ENCODE measurements at places on chromosomes 2 and 18.

- no peak for DNase-seq
Measured at GRCh38 chr2:212098966-212099365, 439.6 kb downstream of the ERBB4 start.

DNA sequence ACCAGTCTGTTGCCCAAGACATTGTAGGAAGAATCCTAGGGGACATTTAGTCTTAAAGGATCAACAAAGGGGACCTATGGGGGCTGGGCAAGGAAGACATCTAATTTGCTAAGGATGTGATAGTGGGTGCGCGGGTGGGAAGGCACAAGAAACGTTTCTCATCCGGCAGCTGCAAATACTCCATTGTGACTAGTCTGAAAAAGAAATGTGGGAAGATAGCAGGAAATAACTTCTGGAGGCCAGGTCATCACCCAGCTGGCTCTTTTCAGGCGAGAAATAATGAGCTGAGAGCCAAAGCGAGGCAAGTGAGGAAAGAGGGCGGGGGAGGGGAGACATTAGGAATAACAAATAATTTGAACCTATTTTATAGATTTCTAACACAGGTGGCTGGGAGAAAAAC is 70.3 kb upstream of the NCK2 start:
- DNase-seq = no peak

DNA sequence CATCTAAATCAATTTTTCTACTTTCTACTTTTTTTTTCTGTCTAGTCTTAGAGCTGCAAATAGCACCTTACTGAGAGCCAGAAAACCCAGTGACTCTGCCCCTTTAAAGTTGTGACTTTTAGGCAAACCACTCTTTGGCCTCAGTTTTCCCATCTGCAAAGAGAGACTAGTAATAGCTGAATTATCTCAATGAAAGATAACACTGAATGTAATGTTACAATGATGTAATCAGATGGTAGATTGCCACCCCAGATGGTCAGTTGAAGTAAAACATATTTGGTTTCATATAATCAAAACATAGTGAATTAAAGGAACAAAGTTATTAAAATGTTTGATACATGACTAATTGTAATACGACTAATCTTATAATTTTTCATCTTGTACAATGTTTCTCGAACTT is 5.0 kb upstream of the APCDD1 start:
- DNase-seq = no peak

DNA sequence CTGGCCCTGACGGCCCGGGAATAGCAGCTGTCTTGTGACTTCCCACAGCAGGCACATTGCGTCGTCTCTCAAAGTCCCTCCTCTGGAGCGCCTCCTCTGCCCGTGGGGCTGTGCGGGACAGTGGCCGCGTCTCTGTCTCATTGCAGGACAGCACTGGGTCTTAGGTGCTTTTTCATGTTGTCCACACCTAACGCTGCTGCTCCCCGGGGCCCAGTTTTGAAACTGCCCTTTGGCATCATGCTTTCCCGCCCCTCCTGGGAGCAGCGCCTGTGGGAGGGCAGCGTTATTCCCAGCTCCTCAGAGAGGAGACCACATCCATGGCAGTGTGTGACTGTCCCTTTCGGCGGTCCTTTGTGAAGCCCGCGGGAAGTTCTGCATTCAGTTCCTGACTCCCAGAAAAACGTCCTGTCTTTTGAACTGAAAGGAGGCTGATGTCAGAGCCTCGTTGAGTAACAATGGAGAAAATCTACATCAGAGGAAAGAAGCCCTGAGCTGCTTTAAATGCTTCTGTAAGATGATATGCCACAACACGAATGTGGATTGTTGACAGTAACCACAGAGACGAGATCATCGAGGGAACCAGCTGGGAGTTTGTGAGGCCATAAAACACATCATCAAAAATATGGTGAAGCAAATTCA is 226.0 kb downstream of the FAM210A start:
- peak; percentile 50 for DNase-seq

DNA sequence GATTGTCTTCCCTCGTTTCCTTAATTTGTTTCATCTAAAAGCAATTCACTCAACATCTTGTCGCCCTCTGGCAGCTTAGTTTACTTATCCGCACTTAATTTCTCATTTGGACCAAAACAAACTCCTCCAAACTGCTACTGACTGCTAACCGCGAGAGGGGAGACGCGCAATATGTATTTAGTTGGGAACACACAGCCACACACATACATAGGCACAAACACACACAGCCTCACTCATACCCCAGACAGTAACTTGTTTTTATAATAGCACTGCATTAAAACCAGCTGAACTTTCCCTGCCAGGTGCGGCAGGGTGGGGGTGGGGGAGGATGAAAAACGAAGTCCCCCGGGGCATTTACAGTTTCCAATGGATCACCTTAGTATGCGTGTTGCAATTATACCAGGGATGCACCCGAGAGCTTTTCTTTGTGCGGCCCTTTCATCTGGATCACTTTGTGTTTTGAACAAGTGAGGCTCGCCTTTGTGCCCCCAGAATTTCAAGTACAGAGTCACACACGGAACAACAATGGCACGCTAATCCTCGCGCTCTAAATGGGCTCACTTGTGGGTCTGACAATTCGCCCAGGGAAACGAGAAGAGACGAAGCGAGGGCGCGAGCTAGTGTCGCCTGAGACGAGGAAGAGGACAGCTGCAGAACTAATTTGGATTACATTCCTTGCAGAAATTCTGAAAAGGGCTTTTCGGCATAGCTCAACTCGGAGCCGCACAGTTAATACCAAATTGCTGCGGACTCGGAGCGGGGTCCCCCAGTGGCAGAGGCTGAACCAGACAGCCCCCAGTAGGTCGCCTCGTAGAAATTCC is 2.4 kb downstream of the ERBB4 start:
- DNase-seq = no peak

DNA sequence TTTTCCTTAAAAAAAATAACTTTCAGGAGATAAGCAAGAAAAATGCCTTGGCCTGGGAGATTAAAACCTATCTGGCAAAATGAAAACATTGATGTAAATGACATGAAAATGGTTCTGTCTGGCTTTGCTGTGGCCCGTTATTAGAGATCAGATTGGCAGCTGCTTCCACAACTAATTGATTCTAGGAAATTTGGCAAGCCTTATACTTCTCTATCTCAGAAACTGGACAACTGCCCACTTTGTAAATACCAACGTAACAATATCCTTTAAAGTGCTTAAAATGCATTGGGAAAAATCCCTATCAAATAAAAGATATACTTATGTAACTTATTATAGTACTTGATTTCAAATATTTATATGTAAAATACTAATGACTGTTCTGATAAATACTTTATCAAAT is 14.2 kb upstream of the SKA1 start:
- DNase-seq = no peak

DNA sequence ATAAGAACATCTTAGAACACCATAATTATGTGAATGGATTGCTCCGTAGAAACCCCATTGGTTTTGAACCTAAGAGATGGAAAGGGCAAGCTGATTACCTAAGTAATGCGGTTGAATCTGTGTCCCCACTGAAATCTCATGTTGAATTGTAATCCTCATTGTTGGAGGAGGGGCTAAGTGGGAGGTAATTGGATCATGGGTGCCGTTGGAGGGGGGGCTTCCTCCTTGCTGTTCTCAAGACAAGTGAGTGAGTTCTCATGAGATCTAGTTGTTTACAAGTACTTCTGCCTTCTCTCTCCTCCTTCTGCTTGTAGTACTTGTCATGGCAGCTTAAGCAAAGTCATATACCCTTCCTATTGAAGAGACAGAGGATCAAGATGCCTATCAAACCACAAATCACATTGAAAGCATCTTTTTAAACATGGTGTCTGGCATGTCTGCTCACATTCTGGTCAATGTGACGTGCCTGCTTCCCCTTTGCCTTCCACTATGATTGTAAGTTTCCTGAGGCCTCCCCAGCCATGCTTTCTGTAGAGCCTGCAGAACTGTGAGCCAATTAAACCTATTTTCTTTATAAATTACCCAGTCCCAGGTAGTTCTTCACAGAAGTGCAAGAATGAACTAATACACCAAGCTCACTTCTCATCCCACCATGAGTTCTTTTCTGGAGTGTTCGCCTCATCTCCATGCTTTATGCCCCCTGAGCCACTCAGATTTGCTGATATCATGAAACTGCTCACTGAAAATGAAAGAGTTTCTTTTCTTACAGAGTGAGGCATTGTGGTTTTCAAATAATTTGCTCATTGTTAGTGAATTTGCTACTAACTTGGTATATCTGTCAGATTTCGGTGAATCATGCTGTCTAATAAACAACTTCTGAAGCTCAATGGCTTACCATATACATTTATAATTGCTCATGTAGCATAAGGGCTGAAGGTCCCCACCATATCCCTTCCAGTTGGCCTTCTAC is 23.6 kb downstream of the KCNE4 start:
- DNase-seq = no peak

DNA sequence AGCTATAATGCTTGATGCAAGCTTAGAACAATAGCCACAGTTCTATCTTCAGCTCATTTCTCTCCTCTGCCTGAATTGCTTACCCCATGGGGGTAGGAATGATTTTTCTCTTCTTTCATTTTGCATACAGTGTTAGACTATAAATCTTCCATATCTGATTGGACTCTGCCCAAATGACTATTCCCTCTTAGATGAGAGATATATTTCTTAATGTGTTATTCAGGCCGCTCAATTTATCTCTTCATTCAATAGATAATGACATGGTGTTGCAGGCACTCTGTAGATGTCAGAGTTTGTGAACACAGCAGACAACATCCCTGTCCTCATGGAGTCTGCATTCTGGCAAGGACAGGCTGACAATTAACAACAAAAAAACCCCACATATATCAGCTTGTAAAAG is 443.7 kb upstream of the CELF4 start:
- no peak for DNase-seq

- no peak for DNase-seq
Measured at GRCh38 chr2:182542501-182543258, 115.8 kb upstream of the PDE1A start.

DNA sequence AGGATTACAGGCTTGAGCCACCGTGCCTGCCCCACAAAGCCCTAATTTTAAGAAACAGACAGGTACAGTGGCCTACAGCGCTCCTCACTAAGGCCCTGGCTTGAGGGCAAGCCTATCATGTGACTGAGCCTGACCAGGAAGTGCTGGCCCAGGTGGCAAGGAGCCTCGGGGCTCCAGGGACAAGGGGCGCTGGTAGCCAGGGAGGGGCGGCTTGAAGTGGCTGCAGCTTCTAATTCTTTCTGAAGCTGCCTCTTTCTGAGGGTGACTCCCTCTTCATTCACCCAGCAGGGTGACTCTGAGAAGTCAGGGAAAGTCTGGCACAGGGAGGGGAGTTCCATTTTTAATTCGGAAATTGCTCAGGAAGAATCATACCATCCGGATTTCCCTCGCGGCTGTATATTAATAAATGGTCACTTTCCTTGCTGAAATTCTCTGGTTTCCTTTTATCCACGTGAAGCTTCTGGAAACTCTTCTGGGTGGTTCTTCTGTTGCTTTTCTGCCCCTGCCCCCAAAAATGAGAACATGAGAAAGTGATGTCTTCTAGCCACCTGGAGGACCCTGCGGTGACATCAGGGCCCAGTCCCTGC is 115.7 kb downstream of the FAM210A start:
- DNase-seq = no peak

DNA sequence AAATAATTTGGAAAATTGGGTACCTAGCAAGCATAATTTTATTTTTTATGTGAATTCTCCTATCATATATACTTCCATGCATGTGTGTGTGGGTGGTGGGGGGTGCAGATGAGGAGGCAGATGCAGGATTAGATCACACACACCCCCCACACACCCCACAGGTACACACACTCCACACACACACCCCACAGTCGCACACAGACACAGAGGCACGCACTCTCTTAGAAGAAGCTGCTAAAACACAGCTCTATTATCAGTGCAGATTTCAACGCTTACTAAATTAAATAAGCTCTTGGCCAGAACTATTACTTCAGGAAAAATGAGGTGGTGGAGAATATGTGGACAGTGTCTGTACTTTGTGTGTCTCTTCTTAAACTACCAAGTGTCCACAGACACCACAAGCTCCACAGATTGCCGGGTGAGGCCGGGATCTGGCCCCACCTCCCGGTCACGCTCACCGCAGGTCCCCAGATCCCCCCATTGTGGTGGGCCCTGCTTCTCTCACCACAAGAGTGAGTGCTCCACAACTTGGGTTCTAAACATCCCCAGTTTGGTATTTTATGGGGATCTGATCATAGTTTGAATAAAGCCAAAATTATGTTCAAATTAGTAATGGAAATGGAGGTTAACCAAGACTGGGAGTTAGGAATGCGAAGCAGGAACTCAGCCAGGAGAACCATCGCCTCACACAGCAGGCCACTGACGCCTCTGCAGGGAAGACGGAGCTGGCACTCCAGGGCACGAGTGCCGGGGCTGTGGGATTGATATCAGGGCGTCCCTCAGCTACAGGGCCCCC is 102.1 kb downstream of the PXDN start:
- DNase-seq = no peak

DNA sequence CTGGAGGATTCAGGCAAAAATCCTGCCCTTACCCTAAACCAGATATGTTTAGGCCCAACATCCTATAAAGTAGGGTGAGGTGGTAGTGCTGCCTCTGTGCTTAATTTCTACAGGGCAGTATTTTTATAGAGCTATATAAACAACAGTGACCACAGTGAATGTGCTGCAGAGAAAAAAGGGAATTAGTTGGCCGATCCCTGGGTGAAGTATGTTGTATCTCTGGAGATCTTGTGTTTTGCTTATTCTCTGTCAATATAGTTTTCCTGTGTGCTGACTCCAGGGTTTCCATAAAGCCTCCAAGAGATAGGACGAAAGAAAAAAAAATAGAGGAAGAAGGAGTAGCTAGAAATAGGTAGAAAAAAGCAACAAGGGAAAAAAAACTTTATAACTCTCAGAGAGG is 88.9 kb upstream of the THOC1 start:
- no peak for DNase-seq

DNA sequence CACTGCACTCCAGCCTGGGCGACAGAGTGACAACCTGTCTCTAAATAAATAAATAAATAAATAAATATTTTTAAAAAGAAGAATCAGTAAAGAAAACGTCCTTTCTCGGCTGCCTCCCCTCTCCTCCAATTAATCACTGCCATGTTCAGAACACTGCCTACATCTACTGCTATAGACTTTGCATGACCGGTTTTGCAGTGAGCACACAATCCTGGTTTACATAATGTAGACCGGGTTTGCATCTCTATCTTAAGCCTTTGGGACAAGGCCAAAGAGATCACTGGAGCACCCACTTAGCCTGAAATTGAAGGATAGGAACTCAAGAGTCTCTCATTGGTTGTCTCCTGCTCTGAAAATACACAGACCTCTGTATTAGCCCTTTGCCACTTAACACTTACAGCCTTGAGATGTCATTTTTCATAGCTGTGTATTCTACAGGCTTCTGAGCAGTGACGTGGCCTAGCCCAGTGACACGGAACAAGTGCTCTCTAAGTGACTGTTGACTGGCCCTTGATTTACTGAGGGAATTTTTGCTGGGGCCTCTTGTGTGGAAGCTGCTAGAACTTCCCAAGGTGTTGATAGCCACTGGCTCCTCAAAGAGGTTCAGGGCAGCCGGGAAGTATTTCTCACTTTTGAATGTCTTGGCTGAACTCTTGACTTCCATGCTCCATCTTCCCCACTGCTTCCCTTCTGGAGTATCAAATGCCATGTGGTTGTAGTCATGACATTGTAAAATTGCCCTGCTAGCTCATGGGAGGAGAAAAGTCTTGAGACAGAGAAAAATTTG is 45.3 kb upstream of the CCBE1 start:
- peak; percentile 96 for DNase-seq

Measured in NCI-H2029 treated with DMSO at 0.1 percent for 48 hours (cell line).